ENCODE measurements at places on chromosomes 12 and 14. TPM values are rescaled to one million over a fixed set of nuclear protein-coding genes. Genes with fewer than 3 reads are reported as not detected.

DNA sequence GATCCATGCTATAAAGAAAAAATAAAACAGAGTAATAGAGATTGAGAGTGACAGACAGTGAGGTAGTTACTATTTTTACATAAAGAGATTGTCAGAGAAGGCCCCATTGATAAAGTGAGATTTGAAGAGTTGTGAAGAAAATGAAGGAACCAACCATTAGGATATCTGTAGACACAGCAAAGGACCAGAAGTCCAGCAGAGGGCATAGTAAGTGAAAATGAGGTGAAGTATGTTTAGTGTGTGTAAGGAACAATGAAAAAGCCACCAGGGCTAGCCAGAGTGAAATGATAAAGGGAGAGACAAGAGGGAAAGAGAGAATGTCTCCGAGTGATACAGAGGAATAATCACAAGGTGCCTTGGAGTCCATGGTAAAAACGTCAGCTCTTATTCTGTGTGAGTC, 411.0 kb downstream of the NELL2 start:
- DNase-seq = no peak

DNA sequence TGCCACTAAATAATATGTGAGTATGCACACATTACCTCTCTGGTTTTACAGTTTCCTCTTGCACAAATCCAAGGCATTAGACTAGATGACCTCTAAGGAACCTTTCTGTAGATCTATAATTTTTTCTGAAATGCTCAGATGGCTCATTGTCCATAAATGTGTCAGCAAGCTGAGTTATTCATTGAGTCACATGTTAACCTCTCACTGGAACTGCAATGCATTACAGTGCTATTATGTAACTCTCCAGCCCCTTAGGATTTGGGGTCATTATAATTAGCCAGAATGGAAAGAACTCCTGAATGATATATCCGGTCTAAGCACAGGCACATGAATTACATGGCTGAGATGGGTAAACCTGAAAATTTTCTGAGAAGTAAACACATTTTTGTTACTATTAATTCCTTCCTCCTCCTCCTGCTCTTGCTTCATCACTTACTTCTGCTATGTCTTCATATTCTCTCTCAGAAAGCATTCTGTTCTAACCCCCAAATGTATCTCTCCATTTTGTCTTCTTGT, 20.3 kb upstream of the DRAM1 start:
- no peak for DNase-seq

- DNase-seq = no peak
Observed at GRCh38 chr14:22780941-22781300, 14.4 kb downstream of the OXA1L start.

- DNase-seq = no peak
Observed at GRCh38 chr12:52186118-52186840, 5.5 kb downstream of the KRT80 start.

- no peak for DNase-seq
Observed at GRCh38 chr12:52271158-52271557, 3.3 kb upstream of the KRT86 start.

DNA sequence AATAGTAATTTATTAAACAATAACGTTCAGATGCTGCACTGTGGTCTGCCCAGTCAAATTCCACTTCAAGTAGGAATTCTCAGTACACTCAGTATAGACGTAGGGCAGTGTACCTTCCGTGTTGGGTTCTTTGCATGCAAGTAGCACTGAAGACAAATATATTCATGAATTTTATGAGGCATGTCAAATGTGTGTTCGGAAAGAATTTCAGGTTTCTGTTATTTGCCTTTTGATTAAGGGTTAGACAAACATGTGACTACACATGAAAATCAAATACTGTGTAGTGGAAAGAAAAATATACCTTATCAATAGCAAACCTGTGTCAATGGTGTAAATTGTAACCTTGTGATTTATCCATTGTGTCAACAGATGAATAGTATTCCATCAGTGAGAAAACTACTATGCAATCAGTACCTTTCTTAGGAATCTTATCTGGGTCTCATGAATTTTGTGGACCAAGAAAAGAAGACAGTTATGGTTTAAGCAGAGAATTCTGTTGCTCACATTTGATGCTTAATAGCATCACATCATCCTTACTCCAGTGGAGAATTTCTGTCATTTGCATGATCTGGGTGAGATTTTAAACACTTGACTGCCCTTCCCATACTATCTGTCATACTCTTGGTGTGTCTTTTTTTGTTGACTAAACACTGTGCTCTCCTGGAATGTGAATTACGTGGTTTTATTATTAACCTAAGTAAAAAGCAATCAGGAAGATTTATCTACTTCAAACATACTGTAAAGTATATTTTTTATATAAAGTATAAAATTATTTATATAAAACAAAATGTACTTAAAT, 13.3 kb downstream of the TMEM260 start:
- DNase-seq = no peak

GRCh38 chr12:94770791-94771190, 120.4 kb upstream of the TMCC3 start:
- DNase-seq = no peak

DNA sequence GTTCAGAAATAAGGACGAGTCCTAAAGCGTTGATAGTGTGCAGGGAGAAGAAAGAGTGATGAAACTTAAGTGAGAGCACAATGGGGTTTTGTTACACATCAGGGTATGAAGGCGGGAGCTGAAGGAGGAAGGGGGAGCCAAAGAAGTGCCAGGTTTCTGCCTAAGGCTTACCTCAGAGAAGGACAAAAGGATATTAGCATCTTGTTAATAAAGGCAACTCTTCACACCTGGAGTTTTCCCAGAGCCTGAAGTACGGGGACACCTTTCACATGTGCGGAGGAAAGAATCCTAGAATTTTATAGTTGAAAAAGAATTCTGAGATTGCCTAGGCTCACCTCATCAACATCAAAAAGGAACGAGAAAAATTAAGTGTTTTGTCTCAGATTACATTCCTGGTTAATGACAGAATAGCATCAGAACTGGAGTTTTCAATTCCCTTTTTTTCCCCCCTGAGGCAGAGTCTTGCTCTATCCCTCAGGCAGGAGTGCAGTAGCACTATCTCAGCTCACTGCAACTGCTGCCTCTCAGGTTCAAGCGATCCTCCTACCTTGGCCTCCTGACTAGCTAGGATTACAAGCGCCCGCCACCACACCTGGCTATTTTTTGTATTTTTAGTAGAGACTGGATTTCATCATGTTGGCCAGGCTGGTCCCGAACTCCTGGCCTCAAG, 2.2 kb upstream of the SAV1 start:
- DNase-seq = no peak

DNA sequence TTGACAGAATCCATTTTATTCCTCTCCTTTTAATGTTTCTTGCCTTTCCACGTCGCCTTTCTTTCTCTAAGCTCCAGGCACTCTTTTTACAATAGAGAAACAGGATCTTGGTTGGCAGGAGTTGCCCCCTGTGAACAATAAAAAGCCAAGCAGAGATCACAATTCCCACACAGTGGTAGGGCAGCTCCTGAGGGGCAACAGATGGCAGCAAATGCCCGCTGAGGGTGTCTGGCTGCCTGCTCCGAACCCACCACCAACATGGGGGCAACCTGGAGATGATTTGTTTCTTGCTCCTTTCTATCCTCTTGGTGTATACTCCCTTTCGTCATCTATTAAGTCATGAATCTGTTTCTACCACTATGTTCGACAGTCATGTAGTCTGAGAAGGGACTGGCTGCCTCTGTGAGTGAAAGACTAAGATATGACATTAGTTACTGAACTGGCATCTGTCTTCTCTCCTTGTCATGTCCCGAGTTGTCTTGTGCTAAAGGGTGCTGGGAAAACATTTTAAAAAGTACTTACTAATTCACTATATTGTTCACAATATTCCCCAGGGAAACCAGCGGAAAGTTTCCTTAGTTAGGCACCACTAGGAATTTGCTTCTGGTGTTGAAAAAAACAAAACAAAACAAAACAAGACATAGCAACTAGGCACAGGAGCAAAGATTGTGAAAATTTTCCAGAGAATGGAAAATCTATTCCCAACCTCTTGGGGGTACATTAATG, 170.1 kb downstream of the STXBP6 start:
- DNase-seq = peak; percentile 5

The KRT6C gene
- total RNA-seq = not detected
